ENCODE measurements at places on chromosomes 5 and 9.
A peak's percentile ranks its signal among the peaks of the same experiment; 100 is the strongest.

DNA sequence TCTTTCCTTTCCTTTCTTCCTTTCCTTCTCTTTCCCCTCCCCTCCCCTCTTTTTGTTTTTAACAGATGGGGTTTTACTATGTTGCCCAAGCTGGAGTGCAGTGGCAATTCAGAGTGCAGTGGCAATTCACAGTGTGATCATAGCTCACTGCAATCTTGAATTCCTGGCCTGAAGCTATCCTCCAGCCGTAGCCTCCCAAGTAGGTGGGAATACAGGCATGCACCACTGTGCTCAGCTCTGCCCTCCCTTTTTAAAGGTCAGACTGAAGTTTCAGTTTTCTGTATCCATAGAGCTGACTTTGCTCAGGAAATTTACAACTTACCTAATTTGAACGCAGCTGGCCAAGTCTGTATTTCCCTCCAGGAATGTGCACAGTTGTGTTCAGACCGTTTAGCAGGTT is 696 bp downstream of the CCL28 start:
- no peak for DNase-seq

- no peak for DNase-seq
These were observed 64.3 kb downstream of the CSNK1A1 start for GRCh38 chr5:149486726-149487635.

GRCh38 chr9:95648225-95648624 is 131.5 kb upstream of the PTCH1 start:
- DNase-seq: no peak

DNA sequence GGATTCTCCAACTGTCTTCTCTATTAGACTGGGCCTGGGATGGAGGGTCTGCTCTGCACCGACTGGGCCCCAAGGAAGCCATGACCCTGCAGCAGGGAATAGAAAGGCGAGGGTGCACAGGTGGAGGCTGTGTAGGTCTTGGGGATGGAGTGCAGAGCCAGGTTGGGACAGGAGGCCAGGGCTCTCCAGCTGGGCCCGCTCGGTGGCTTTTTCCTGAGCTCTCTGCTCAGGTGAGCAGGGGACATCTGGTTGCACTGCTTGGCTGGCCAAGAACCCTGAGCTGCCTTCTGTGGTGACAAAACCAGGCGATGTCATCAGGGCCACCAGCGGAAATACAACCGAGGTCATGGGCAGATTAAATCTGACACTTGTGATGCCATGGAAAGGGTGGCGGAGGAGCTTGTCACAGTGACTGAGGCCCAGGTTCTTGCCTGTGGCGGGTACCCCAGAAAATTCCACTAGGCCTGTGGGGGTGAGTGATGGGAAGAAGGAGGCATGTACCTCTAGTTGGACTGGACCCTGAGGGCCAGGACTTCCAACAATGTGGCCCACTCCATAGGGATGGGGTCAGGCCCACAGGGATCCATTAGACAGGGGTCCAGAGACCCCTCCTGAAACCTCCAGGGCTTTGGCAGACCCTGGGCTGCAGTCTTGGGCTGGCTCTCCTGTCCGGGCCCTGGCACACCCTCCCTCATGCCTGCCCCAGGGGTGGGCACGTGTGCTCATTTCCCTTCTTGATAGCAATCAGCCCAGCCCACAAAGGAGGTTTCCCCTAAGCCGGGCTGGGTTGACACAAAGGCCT is 4.4 kb upstream of the IL3 start:
- peak; percentile 32 for DNase-seq

DNA sequence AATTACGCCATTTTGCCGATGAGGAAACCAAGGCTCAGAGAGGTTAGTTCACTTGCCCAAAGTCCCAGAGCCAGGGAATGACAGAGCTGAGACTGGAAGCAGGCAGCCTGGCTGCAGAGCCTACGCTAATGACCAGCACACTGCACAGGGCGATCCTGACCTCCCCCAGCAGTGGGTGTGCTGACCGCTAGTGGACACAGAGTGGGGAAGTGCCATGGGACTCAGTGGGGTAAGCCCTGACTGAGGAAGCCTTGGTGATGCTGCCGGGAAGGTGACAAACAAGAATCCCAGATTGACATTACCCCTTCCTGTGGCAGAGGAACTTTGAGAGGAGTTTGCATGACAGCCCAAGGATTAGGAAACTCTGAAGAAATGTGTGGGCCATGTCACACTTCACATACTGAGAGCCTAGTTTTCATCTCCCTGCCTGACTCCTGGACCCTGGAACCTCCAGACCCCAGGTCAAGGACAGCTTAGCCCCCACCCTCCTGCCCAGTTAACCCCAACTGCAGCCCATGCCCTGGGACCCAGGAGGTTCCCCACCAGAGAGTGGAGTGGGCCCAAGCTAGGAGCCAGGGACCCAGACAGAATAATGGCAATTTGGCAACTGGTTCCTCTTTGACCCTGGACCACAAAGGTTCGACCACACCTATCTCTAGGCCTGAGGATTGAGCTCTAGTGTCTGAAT is 19.7 kb upstream of the CSF1R start:
- peak; percentile 40 for DNase-seq

DNA sequence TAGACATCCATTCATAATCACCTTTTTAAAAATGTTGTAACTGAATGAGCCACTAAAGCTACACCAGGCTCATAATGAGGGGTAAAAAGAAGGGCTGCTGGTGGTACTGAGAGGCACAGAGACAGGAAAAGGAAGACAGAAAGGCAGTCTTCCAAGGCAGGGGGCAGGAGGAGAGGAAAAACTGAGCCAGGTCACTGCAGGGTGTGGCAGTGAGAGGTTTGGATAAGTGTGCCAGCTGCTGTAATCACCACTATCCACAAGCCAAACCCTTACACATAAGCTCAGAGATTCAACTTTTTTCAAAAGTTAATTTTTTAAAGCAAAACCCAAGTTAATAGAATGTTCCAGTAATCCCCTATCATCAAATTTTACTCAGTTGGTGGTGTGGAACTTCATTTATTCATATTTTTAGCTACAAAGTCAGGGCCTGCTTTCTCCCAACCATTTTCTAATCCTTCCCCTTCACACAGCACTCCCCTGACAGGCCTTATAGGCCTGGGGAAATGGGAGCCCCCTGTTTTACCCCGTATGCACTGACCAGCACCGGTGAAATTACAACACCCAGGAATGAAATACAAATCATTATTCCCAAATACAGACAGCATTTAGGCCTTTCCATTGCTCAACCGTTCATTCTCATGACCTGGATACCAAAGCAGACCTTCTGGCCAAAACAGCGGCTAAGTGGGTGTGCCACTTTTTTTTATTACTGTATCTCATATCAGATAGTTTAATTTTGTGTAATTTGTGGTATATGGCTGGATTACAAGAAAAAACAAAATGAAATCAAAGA is 76.3 kb downstream of the EFNA5 start:
- no peak for DNase-seq

- no peak for DNase-seq
These were observed 245.4 kb upstream of the FBXL7 start for GRCh38 chr5:15254607-15255006.

GRCh38 chr5:150217873-150218692 is 28.2 kb downstream of the SLC6A7 start:
- peak; percentile 89 for DNase-seq

- DNase-seq: no peak
These were observed 39.2 kb upstream of the GCNT4 start for GRCh38 chr5:75091597-75091996.

DNA sequence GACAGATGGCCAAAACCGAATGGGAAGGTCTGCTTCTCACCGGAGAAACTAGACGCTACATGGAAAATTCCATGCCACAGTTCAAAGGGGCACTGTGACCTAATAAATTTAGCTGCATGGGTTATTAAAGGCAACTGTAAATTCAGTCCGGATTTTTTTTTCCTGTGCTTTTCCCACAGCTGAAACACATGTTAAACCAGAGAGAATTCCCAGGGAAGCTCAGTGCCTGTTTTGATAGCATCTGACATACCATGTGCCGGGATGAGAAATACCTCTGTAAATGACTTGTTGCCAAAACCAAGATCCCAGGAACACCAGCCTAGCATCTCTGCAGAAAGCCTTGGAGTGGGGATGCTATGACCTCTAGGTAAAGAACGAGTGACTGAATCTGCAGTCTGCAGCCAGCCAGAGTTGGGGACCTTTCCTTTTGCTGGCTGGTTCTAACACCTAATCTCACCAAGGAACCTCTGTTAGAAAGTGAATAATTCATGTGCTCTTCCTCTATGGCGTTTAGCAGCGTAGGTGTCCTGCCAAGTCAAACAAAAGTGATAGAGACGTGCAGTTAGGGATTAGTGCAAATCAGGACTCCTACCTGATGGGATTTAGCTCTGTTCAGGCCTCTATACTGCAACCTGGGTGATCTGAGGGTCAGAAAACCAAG is 77.9 kb downstream of the SLIT3 start:
- no peak for DNase-seq

DNA sequence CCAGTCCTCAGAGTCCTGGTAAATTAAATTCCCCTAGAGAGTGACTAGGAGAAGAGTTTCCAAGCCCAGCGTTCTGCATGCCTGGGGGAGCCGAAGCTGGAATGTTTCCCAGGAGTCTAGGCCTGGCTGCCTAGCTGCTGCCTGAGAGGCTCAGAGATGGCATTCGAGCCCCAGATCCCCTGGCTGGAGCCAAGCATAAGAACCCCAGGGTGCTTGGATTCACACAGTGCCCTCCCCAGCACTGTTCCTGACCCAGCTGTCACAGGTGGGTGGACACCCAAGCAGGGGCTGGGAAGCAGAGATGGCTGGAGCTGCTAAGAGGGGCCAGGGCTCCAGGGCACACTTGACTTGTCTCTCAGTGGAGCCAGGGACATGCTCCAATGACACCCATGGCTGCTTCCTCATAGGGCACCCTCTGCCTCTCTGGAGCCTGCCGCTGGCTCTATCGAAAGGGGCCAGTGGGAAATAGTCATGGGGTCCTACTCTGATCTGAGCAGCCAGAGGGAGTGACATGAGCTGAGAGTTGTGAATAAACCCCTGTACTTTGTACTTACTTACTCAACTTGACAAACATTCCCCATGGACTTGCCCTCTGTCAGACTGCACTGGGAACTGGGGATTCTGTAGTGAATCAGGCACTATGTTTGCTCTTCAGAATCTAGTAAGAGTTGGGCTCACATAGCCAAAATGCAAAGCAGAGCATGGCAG is 62.6 kb upstream of the XPA start:
- DNase-seq: no peak

- no peak for DNase-seq
These were observed 5.7 kb upstream of the SMC2 start for GRCh38 chr9:104088416-104088815.

- DNase-seq: no peak
These were observed 29.8 kb upstream of the ALDOB start for GRCh38 chr9:101465326-101465915.

GRCh38 chr5:138350563-138350890 is 2.0 kb upstream of the KDM3B start:
- no peak for DNase-seq

DNA sequence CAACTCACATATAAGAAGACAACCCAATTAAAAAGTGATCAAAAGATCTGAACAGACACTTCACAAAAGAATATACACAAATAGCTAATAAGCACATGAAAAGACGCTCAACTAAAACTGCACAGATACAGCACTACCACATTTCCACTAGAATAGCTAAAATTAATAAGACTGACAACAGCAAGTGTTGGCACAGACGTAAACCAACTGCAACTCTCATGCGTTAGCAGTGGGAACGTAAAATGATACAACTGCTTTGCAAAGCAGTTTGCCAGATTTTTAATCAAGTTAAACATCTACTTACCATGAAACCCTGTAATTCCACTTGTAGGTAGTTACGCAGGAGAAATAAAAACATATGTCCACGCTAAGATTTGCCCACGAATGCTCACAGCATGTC is 9.0 kb downstream of the SEMA4D start:
- DNase-seq: no peak

DNA sequence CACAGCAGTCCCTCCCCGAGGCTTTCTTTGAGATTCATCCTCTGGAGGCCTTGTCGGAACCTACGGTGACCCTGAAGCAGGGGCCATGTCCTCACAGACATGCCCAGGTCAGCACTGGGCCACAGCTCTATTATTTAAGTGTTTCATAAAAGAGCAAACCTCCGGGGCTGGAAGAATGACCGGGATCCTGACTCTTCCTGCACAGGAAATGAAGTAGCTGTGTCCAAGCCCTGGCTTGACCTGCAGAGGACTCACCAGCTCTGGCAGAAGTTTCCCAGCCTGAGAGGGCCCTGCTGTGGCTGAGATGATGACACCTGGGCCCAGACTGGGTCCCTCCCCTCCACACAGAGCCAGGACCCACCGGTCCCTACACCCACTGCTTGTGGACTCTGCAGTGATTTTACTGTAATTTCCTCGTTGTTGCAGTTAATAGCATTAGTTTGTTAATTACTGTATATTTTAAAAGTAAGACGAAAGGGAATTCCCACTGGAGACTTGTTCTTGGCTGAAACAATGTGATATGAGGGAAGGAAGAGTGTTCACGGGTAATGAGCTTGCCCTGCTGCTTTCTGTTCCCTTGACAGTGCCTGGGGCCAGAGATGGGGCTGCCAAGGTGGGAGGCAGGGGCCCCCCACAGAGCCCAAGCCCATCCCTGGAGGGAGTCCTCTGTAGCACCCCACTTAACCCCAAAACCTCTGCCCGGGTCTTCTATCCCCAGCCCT is 72.2 kb downstream of the PCDH1 start:
- no peak for DNase-seq

DNA sequence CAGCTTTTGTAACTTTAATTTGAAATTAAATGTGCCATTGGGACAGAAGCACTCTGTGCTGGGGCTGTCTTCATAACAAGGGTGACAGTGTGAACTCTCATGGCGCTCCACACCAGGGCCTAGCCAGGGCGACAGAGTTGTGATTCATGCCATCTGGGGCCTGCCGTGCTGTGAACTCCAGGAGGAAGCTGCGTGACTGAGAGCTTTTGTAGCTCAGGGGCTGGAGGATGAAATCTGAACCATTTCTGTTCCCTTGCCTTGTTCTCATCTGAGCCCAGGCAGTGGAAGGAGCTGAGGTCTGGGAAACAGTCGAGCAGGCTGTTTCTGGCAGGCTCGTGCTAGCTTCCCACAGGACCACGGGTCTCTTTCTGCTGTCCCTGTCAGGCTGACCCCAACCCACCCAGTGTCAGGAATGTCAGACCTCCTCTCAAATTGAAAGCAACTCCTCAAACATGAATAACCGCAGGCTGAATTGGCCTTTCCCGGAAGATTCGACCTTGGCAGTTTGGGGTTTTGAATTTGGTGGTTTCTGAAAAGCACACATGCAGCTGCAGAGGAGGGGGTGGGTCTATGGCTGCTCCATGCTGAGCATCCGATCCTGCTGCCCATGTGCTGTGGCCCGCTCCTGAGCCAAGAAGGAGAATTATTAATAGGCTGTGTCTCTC is 69.2 kb upstream of the RPS23 start:
- DNase-seq: no peak

- no peak for DNase-seq
These were observed 45.0 kb upstream of the DMRTA1 start for GRCh38 chr9:22401671-22402070.

- DNase-seq: no peak
These were observed 104.3 kb upstream of the SPATA31D4 start for GRCh38 chr9:81823672-81824554.

- no peak for DNase-seq
These were observed 626.9 kb upstream of the PTGER4 start for GRCh38 chr5:40052808-40053207.
